ENCODE measurements at places on chromosomes 7 and 10. TPM values are rescaled to one million over a fixed set of nuclear protein-coding genes. Genes with fewer than 3 reads are reported as not detected.

GRCh38 chr10:124409696-124410095, 9.0 kb downstream of the OAT start:
- DNase-seq, result no peak

INSYN2A gene
- 0.33 TPM for total RNA-seq

- no peak for DNase-seq
Measured at GRCh38 chr10:79092292-79092896, 23.6 kb downstream of the ZMIZ1 start.

ARHGEF35 gene
- total RNA-seq, result 1.9 TPM

DNA sequence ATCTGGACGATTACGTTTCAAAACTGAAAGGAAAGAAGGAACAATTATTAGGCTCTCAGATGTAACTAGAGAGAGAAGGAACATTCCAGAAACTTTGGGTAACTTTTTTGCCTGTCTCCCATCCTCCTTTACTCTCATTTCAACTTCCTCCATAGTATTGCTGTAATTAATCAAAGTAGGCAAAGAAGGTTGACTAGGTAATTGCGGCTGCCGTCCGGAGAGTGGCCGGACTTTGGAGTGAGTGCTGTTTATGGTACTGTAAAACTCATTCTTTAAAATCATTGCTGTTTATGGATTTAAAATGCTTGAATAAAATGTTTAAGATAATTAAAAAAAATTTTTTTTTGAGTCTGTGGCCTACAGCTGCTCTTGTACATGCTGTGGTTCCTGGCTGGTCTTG, 56.4 kb downstream of the RBM33 start:
- no peak for DNase-seq

DNA sequence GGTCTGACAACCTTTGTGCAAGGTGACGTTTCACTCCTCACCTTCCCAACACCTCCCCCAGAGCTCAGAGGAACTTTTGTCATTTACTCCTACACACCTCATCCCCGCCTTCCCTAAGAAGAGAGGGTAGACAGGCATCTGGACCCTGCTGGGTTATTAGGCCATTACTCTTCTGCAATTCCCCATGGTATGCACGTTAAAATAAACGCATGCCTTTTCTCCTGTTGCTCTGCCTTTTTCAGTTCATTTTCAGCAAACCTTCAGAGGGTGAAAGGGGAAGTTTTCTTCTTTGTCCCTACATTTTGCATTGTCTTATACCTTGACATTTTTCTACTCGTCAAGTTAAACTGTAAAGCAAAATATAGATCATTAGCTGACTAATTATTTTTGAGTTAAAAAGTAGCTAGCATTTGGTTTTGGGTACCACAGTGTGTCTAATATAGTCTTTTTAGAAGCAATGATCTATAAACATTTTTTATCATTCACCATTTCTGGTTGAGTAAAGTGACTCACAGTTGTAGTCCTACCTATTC, 10.5 kb upstream of the EDRF1 start:
- no peak for DNase-seq

DNA sequence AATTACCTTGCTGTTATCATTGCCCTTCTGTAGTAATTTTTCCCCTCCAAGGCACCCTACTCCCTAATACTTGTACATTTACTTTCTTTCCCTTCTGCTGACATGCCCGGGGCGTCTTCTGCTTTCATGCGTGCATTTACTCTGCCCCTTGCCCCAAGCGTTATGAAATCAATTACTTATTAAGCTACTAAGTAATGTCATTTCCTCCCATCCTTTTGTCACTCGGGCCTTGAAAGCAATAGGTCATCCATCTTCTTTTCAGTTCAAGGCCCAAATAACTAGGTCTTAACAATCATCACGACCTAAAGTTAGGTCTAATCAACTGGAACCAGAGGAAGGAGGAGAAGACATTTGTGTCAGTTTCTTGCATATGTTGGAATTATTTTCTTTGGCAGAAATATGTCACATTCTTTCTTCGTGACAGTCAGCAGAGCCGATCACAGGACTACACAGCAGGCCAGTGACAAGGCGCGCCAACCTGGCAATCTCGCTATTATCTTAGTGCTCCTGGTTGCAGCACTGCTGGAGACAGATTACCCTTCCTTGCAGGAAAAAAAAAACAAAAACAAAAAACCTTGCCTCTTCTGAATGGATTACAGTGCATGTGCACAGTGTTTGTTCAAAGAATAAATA, 179.2 kb downstream of the RELN start:
- DNase-seq, result no peak

DNA sequence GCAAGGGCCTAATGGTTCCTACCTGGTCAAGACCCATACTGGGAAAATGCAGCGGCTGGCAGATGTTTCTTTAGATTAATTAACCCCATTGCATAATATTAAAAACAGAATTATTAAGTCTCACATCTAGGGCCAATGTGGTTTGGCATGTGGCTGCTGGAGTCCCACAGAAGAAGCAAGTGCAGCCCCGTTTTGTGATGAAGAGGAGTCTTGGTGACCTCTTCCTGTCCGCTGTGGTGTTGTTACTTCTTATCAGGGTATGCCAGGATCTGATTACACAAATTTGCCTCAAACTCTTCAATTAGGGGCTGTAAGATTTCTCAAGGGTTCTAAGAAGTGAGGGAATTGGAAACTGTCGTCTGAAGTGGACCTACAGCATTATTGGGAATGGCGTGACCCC, 240.3 kb downstream of the SEC23IP start:
- no peak for DNase-seq

PRSS37 gene
- not detected for total RNA-seq

DNA sequence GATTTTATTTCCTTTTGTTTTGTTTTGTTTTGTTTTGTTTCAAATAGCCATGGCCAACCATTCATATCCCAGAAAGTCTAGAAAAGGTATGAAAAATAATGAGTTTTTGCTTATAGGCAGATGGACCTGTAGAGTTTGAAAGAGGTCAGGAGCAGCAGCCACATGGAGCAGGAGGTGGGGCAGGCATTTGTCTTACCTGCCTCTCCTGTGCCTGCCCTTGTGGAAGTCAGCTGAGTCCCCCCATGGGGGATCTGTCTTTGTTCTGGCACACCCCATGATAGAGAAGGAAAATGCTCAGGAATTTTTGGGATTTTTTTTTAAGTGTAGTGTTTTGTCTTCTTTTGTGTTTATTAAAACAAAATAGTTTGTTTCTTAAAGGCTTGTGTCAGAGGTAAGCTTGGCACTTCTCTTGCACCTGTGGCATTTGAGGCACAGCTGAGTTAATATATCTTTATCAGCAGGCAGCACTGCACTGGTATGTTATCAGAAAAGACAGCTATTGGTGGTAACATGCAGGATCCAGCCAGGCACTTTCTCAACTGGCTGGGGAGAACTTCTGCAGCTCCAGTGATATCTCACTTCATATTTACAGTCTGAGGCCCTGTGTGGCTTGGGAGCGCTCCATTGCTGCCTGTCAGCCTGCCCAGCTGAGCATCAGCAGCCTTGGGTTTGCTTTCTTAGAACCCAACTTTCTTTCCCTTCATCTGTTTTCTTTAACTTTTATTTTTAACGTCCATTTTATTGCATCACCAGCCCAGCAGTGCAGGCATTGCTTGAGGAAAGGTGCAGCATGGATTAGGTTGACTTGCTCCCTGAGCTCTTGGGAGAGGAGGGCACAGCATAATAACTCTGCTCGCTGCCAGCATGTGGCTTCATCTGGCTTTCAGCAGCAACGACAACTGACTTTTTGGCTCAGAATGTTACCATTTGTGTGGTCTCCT, 44.4 kb downstream of the LRRC4 start:
- DNase-seq, result no peak

MEST gene
- 14.1 TPM for total RNA-seq
